ENCODE measurements at places on chromosomes 6 and 20.

DNA sequence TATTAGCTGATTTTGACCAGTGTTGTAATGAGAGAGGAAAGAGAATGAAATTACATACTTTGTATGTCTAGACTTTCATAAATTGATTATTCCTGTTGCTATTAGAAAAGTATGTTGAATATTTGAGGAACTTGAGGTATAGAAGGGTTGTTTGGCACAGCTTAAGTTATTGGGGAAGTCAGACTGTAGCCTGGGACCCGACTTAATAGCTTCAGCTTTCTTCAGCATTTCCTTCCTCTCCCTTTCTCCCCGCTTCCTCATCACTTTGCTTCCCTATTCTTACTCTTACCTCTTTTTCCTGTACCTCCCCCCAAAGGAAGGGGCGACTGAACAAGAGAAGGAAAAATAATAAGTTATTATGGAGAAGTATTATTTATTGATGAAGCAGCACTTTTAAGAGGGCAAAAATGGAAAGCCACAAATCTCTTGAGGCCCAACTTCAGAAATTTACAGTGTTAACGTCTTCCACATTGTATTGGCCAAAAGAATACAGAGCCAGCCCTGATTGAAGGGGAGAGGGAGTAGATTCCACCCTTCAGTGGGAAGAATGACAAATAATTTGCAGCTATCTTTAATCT is 7.4 kb downstream of the SENP6 start:
- DNase-seq = no peak

DNA sequence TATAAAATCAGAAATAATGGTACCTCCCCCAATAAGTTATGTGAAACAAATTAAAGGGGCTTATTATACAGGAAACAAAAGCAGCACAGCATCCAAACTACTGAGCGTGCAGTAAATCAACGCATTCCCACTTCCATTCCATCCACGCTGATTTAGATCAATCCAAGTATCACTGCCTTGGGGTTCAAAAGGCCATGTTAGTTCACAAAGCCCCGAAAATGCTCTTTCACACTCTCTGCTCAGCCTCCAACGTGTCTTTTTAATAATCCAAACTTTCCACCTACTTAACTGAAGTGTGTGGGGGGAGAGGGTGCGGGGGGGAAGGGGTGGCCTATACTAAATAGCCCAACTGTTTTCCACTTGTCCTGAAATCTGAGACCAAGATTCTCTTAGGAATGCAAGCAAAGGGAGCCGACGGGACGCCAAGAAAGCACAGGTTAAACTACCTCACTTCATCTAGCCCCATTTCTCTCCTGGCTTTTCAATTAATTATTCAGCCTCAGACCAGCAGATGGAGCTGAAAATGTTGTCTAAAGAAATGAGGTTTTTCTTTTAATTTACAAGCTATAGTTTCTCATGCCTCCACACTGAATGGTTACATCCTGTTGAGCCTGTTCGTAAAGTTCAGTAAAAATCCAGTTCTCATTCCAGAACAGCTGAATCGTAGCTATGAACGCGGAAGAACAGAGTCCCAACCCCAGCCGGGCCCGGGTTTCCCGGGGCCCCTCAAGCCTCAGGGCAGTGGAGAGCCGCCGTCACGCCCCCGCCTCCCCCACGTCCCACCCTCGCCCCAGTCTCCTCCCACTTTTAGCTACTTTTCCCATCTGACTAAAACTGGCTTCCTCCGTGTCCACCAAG is 1.0 kb upstream of the NXT1 start:
- no peak for DNase-seq

DNA sequence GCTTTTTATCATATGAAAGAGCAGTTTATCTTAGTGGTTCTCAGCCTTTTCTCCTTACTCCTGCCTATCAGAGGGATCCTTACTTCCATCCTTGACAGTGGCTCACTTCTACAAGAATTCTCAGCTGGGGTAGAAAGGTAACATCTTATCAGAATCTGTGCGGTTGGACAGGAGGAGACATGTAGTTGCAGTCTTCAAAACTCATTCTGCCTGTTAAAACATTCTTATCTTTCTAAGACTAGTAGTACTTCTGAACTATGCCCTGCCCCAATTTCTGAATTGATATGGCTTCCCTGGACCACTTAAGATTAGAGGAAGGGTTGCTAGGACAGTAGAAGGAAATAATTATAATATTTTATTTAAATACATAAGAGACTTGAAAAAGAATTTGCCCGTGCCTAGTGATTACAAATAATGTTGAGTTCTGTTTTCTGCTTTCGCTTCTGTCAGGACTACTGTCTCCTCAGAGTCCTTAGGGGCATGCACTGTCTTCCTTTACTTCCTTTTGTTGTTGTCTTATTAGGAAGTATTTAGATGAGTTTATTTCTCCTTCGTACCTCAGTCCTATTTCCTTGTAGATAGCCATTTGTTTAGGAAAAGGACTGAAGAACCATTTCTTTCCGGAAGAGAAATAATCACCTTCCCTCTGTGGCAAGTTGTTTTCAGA is 24.9 kb downstream of the BLTP3A start:
- DNase-seq = no peak

DNA sequence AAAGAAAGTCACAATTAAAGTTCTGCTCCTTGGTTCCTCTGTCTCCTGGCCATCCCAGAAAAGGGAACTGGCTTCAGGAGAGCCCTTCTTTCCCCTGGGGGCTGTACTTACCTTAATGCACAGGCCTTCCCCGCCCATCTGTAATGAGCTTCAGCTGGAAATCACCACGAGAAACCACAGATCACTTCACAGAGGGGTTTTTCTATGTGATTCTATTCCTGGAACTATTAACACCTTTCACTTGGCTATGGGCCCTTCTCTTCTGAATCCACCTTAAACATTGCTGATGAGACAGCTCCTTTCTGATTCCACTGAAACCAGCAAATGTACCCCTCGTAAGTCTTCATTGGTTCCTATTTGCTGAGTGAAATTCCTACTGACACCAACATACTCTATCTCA is 80.7 kb downstream of the FOXF2 start:
- DNase-seq = no peak

DNA sequence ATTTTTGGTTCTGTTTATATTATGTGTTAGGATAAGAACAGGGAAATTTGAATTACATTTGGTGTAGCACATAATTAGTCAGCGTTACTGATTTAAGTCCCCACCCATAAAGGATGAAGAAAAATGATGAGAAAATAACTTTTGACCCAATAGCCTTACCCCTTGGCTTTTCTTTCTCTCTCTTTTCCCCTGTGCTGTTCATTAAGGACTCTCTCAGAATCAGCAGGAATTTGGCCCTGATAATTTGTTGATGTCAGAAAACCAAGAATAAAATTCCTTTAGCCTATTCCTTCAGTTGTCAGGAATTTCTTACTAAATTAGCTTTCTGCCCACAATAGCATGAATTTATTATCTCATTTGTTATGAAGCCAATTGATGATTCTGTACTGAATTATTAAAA is 18.5 kb downstream of the PLCB1 start:
- no peak for DNase-seq

GRCh38 chr6:145830612-145831011 is 16.0 kb upstream of the FBXO30 start:
- DNase-seq = no peak

GRCh38 chr20:10554285-10554684 is 119.2 kb downstream of the SLX4IP start:
- no peak for DNase-seq

- DNase-seq = no peak
Measured at GRCh38 chr6:73349311-73349710, 4.8 kb downstream of the DPPA5 start.

DNA sequence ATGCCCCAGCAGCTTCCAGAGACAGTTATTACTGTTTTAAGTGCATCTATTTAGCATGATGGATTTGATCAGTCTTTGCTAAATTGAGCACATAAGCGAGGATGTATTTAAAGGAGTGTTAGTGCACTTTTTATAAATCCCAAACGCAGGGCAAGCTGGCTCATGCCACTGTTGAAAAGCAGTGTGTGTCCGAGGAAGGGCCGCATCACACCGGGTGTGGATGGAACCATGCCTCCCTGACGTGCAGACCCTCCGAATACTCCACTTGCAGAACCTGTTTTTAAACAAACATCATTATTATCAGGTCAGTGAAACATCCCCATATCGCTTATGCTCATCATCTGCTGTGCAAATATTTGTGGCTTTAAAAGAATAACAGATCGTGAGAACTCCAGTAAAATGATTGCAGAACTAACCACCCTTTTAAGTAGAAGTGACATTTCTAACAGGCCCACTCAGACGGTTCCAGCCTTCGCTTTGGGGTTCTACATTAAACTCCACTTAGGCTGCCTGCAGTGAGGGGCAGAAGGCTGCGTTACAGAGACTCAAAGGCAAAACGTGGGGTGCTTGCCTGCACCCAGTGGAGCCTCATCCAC is 190.1 kb downstream of the CDH4 start:
- no peak for DNase-seq

DNA sequence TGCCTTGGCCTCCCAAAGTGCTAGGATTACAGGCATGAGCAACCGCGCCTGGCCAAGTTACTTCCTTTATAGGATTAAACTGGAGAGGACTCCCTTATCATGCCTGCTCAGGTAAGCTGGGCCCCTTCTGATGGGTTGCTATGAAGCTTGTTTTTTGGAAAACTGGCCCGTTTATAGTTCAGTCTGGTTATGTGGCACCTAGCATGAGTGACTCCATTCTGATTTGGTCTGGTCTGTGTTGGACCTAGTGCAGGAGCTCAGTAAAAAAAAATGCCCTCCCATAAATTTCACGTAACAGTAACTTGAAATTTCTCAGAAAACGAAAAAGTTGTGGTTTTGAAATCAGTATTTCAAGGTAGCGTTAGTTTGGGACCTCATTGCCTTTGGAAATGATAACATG is 448.4 kb downstream of the HACE1 start:
- DNase-seq = no peak

DNA sequence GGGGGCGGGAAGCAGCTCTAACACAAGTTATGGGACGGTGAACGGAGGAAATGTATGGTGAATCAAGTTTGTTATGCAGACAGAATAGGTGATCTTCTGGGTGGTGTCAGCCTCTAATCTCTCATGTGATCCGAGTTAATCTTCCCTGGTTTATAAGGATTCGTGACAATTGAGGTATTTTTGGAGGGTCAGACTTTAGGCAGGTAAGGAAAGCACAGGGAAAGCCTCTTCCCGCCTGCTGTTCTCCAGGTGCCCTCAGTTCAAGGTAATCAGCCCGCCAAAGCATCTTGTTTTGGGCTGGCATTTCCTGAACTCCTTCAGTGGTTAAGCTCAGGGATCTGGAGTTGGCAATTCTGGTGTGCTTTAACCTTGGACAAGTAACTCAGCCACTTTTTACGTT is 1.2 kb downstream of the CSTF1 start:
- no peak for DNase-seq

DNA sequence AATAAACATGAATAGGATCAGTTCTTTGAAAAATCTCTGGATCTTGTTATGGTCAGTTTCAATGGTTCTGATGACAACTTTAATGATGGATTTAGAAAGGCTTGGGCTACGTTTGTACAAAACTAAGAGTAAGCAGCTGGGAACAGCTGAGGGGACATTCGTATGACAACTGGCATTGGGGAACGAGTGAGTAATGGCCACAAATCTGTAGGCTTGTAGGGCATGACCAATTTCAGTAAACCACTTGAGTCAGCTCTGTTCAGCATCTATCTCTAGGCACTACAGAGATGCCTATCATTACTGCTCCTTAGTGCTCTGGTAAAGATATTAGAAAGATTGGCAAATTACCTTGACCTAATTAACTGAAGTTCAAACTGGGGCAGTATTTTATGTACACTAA is 1375.6 kb downstream of the EPHA7 start:
- no peak for DNase-seq

GRCh38 chr20:12012241-12013222 is 94.8 kb downstream of the BTBD3 start:
- no peak for DNase-seq

- no peak for DNase-seq
Measured at GRCh38 chr6:34412016-34412415, 13.9 kb downstream of the RPS10 start.

DNA sequence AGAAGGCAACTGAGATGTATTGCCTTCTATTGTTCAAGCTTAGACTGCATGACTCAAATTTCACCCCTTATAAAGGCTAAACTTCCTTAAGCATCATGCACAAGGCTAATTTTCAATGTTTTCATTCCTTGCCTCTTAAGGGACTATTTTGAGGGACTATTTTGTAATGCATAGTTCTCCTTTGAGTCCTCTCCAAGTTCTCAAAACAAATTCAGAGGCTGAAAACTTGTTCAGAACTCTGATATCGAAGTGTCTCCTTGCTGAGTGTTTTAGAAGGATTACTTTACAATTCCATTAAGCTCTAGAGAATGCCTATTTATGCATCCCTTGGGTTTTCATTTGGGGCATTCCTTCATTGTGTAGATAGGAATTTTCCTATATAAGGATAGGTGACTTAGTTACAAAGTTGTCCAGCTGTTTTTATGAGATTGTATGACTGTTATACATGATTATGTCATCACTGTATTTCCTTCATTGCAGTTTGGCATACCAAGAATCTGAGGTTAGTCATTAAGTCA is 41.7 kb downstream of the COL19A1 start:
- DNase-seq = no peak

DNA sequence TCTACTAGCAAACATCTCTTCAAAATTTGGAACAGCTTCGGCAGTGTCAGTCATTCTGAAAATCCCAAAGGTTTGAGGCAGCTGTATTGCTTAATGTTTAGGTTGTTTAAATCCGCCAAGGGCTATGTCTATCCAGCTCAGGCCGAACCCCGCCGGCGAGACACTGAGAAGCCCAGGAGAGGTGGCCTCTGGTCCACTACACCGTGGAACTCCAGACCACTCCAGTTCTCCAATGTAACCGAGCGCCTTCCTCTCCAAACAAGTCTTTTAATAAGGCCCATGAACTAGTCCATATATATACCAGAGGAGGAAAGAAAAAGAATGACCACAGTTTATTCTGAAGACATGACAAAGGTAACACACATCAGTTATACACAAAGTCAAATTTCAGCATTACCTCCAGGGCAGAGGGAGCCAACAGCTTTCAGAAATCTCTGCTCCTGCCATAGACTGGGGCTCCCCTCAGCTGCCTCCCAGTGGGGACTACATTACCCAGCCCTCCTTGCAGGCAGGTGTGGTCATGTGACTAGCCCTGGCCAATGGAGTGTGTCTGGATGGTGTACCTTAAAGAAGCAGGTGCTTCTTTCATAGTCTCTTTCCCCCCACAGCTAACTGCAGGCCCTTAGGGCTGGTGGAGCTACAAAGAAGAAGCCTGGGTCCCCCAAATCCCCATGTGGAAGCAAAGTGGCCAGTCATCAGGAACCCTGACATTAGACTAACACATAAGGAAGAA is at the start of gene RAMACL:
Gene RAMACL (minus strand): TSS at position 255 of the 733 bp plus-strand sequence. CDS start 201 bp downstream, at position 54.
- DNase-seq = no peak

DNA sequence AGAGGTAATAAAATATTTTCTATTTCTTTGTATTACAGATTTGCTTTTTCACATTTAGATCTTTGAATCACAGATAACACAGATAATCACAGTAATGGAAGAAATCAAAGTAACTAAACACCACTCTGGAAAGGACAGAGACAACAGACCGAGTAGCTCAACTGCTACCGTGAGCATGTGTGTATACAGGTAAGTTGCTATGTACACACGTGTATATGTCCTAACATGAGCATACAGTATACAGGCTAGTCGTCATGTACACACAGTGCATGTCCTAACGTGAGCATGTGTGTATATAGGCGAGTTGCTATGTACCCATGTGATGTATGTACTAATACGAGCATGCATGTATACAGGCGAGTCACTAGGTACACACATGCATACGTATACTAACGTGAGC is 379.0 kb downstream of the THBS2 start:
- DNase-seq = no peak
